ENCODE measurements at places on chromosomes 5 and 9.

- DNase-seq = no peak
Measured at GRCh38 chr9:77729177-77729576, 81.1 kb upstream of the GNA14 start.

DNA sequence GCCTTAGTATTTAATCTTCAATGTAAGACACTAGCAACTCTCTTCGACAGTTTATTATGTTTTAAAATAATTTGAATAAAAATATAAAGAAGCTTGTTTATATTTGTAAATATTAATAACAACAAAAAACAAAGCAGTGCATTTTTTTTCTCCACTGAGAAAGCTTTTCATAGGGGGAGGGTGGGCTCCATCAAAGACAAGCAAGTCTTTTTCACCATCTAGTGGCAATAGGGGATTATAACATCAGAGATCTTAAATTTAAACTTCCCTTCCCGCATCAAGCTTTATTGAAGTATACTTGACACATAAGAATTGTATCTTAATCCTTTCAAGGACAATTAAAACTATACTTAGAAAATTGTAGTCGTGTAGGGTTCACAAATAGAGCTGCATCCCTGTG lies 9.3 kb upstream of the OR13F1 start:
- DNase-seq = no peak

DNA sequence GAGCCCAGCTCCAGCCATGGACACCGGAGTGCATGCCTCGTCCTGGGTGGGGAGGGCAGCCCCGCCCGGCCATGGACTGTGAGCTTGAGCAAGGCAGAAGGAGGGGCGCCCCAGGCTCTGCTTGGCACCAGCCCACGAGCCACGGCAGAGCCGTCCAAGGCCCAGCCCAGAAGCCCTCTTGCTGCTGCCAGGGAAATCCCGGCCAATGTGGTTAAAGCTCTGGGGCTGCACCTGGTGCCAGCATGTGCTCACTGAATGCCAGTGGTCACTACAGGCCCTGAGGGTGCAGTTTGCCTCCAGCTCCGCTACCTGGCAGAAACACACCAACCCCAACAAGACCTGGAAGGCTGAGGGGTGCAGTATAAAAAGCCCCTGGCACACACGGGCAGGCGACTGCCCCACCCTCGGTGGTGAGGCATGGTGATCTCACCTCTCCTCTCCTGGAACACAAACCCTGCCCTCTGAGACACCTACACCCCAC lies 11.8 kb downstream of the BRD3 start:
- no peak for DNase-seq

DNA sequence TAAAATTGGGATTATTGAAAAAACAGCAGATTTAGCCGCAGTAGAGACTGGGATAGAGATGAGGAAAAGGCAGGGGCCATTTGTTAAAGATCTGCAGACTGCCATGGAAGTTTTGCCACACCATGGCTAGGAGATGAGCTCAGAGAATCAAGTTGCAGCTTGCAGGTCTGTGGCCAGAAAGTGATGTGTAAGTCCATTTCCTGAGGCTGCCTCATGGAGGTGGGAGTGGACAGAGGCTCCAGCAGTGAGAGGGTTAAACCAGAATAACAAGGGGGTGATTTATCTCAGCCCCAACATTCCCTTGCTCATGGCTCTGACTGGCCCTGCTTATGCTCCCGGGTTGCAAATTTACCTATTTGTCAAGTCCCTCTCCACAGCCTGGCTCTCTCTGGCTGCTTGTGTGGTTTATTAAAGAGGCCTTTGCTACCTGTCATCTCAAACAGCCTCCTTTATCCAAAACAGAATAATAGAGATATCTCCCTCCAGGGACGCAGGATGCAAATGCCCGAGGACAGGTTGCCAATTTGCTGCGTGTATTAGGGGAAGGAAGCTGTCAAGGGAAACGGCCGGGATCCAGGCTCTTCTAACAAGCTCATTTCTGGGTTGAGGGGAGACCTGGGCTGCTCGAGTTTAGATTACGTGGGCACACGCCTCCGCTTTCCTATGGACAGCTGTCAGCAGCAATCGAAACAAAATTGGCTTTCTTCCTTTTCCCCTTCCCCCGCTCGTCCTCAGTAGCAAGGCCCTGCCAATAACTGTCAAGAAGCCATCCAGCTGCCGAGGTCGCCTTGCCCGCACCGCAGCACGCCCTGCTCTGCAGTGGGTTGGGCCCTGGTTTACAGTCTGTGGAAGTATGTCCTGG lies 72.8 kb upstream of the PITX1 start:
- DNase-seq = no peak

GRCh38 chr9:107486674-107487520 lies 2.7 kb downstream of the KLF4 start:
- no peak for DNase-seq

DNA sequence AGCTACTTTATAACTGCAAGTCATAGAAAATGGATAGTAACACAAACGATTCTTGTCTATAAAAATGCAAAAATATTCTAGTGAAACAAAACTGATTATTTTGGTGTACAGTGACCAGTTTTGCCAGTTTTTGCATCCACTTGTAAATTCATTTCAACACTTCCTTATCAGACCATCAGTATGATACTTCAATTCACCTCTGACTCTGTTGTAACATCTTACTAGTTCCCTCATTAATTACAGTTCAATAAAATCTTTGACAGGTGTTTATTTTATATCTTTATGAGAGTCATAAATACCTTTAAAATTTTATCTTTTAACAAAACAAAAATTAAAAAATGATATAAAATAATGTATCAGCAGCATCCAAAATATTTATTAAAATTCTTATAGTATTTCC lies 13.1 kb upstream of the PTCH1 start:
- no peak for DNase-seq

Measured in NCI-H1436 treated with DMSO at 0.1 percent for 48 hours (cell line).